NCI-H510A (cell line): ENCODE measurements at places on chromosomes 3 and 15.

DNA sequence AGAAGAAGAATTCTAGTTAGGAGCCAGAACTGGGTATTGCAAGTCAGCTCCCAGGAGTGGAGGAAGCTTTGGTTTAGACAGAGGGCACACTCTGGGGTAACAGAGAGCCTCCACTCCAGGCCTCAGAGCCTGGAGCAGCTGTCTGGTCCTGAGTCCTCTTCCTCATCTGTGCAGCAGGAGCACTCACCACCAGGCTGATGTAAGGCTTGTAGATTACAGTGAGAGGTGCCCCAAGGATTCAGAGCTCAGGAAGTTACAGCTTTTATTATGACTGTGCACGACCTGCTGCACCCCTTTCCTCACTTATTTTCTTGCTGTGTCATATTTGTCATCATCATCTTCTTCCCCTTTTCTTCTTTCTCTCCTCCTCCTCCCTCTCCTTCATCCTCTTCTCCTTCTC lies 210.4 kb downstream of the ATP10A start:
- no peak for DNase-seq

DNA sequence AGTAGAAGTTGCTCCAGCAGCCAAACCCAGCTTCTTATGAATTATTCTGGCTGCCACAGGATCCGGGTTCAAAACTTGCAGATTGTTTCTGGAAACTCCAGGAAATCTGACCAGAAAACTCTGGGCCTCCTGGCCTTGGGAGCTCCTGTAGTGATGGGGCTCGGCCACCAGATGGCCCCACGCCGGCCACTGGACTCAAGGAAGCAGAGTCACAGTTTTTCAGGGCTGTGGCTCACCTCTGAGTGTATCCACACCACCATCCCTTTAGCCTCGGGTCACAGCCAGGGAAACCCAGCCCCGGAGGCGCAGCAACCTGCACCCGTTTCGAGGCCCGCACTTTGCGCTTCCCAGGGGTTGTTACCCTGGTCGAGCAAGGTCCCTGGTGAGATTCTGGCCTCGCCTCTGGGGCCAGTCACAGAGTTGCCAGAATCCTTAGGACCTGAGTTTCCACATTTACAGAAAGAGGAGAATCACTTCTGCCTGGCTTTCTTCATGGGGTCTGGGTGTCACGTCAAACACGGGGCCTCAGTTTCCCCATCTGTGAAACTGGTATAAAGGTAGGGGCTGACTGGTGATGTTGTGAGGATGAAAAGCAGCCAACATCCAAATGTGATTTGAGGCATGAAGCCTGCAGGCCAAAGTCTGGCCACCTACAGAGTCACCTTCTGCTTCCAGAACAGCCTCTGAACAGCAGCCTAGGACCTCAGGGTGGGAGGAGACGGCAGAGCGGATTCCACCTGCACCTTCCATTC lies 53.5 kb upstream of the LCTL start:
- DNase-seq: peak; percentile 7

GRCh38 chr3:133827136-133827535 lies 21.5 kb downstream of the SRPRB start:
- no peak for DNase-seq

- DNase-seq: no peak
Observed at GRCh38 chr3:72848703-72849081, 447 bp upstream of the SHQ1 start.

DNA sequence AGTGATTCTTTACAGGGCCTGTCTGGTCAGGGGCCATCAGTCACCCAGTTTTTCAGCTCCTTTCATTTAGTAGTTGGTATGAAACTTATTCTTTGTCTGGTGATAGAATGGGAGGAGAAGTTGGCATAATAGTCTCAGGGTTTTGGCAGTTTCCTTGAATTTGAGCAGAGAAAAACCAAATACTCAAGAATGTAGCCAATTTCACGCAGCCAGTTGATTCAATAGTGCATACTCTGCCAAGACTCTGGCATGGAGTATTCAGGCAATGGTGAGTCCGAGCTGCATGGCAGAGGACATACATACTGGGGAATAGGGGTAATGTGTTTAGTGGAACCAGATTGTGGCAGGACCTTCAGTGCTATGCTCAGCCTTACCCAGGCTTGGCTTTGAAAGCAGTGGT lies 118.3 kb downstream of the GALK2 start:
- no peak for DNase-seq

- no peak for DNase-seq
Observed at GRCh38 chr3:53238051-53238850, 17.6 kb downstream of the TKT start.

GRCh38 chr15:75720787-75721479 lies 8.3 kb upstream of the CSPG4 start:
- peak; percentile 70 for DNase-seq

GRCh38 chr3:9022305-9023225 lies 59.3 kb upstream of the RAD18 start:
- DNase-seq: no peak
